Activated T-helper 1 cell treated with Interleukin-2 at 50 U/mL for 16 hours (primary cell): ENCODE measurements at places on chromosomes 3 and 15.

DNA sequence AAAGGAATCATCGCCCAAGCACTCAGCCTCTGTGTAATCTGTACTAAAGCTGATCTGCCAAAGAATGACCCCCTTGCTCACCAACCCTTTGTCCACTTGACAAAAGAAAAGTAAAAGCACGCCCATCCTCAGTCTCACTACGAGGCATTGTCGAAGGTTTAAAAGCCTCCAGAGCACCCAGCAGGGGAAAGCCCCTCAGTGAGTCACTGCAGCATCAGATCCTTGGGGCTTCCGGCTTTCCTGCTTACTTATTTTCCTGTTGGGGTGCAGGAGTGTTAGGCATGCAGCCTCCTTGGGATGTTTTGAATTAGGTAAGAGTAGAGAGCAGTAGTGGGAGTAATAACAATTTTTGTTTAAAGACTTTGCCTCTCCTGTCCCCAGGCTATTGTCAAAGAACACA, 216.1 kb downstream of the MTHFS start:
- no peak for DNase-seq

GRCh38 chr3:11173828-11174465, 19.7 kb downstream of the HRH1 start:
- DNase-seq, result no peak

GRCh38 chr3:40009991-40010390, 200.6 kb downstream of the MYRIP start:
- DNase-seq, result no peak

DNA sequence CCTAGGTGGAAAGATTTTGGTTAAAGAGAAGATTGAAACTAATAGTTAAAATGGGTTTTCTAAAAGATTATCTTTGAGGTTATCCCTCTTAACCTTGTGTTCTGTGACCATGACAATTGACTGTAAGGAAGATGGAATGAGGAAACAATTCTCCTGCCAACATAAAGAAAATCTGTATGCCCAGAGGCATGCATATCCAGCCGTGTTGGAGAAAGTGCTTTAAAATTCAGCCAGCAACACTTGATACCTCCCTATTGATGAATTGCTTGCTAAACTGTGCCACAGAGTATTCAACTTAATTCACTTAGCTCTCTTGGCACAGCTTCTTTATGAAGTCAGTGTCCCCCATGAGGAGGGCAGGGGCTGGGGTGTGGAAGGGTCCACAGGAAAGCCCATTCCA, 203.5 kb downstream of the UBE2E2 start:
- DNase-seq, result no peak
